ENCODE measurements at places on chromosomes 6 and 20.

DNA sequence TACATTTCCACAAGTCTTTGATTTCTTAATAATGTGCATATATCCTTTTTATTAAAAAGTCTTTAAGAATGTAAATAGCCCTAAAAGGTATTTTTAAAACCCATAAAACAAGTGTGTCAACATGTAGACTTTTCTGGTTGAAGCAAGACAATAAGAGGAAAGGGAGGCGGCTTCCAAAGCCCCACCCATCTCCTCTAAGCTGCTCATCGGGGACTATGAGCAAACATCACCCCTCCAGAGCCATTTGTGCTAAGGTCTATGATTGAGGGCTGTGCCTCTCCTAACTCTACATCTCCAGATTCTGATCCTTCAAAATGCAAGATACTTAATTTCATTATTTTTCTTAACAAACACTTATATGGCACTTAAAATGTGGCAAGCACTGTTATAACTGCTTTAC, 2.5 kb upstream of the NAA20 start:
- no peak for DNase-seq

- DNase-seq, result no peak
Observed at GRCh38 chr6:3468585-3468984, 11.7 kb upstream of the SLC22A23 start.

DNA sequence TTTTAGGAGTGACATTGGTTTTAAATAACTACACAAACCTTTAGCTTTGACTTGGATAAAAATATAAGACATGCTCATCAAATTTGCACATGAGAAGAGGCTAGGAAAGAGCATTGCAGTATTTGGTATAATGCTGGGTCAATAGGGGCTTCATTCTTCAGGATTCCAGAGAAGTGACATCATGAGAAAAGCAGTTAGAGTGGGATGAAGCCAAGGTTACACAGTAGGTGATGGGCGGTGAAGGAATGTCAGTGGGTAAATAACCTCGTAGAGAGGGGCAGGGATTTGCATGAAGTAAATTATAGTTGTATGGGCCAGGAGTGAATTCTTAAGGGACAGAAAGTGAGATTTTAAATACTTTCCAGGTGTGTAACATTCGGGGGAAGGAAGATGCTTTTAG, 216.2 kb downstream of the RFPL4B start:
- no peak for DNase-seq

- DNase-seq, result no peak
Observed at GRCh38 chr6:87430499-87430898, 22.7 kb downstream of the CFAP206 start.

GRCh38 chr6:157981395-157982101, at the start of gene SYNJ2:
TSS of gene SYNJ2 (plus strand) at chr6:157981863. CDS start at chr6:157981962, 99 bp downstream.
- peak; percentile 20 for DNase-seq

DNA sequence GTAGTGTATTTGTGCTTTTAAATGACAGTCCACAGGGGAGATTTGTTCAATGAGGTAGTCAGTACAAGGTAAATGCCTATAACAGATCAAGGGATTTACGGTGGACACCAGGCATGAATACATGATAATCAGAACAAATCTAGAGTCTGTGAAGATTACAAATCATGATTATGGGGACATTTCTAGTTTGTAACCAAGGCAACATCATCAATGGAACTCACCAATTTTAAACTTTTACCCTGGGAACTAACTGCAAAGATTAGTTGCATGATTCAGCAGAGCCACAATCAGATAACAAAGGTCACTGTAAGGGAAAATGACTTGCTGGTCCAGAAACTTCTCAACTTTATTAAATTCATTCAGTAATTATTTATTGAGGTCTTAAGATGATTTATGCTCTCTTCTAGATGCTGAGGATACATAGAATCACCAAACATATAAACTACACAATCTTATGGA, at the start of gene CRISP1:
Gene CRISP1 (minus strand): TSS at position 51 of the 459 bp plus-strand sequence. CDS start 9,135 bp downstream, outside the sequence.
- DNase-seq, result no peak

GRCh38 chr6:87654875-87655454, 47.1 kb downstream of the AKIRIN2 start:
- no peak for DNase-seq

DNA sequence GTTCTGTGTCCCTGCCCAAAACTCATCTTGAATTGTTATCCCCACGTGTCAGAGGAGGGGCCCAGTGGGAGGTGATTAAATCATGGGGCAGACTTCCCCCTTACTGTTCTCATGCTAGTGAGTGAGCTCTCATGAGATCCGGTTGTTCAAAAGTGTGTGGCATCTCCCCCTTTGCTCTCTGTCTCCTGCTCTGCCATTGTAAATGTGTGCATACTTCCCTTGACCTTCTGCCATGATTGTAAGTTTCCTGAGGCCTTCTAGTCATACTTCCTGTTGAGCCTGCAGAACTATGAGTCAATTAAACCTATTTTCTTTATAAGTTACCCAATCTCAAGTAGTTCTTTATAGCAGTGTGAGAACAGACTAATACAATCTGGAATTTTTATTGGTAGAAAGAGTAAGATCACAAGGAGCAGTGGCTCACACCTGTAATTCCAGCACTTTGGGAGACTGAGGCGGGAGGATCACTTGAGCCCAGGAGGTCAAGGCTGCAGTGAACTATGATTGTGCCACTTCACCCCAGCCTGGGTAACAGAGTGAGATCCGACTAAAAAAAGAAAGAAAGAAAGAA, 47.1 kb upstream of the SLC22A16 start:
- no peak for DNase-seq

DNA sequence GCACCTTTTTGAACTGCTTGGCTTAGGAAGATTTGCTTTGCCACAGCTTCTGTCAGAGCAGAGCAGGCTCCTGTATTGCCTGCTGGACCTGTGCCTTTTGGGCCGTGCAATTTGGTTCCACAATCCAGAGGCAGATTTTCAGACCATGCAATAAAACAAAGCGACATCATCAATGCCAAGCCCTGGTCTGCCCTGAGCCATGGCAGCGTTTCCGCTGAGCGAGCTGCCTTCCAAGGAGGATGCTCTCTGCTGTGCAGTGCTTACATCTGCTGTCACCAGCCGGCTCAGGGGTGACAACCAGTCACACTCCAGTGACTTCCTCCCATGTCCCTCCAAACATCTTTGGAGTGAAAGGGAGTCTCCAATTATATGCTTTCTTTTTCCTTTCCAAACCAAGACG, 282.2 kb downstream of the CDH26 start:
- no peak for DNase-seq

DNA sequence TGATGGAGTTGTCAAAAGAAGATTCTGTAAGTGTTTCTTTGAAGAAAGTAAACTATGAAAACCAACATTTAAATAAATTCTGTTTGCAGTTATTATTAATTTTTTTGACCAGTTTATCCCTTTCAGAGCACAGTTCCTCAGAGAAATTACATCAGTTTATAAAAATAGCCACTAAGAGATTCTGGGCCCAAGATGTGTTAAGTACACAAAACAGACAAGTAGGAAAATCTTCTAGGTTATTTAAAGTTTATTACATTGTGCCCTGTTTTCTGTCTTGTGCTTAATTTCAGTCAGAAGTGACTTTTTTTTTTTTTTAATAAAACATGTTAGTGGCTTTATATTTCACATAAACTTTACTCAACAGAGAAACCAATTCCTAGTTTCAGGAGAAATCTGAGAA, 72.3 kb downstream of the ECT2L start:
- no peak for DNase-seq

DNA sequence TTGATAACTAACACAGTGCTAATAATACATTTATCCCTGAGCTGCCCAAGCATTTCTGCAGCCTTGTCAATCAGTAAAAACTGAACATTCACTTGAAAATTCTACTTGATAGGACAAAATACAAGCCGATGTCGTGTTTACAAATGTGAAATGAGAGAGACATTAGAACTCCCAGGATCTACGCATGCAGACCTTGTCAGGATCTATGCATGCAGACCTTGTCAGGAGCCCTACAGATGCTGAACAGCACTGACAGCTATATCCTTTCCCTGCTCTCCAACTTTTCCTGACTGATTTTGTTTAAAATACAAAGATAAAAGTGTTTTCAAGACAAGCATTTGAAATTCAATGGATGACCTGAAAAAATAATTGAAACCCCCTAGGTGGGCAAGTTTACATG, 28.9 kb downstream of the INSM1 start:
- DNase-seq, result no peak

All from esophagus squamous epithelium (tissue), 5 donors.